Progenitor cell of endocrine pancreas (in vitro differentiated cells): ENCODE measurements at places on chromosomes 5 and 9.

DNA sequence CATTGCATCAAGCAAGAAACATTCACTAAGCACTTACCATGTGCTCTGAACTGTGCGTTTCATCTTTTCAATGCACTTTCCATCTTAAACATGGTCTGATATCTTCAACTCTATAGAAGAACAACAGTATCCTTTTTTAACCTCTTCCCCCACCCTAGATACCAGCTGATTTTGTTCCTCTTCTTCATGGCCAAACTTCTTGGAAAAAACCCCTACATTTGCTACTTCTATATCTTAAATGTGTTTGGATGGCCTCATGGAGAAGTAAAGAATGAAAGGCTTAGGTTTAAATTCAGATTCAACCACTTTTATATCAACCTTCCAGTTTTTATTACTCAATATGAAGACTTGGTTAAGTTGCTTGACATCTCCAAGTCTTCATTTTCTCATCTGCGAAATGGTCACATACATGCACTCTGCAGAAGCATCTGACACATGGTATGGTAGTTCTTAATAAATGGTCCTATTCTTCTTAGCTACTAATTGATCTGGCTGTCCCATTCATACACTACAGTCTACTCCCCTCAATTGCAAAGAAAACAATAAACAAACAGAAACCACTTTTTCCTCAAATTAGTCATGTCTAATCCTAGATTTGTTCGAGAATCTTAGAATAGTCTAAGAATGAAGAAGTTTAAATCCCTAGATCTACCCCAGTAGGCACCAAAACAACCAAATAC is 59.4 kb downstream of the FYB1 start:
- no peak for DNase-seq

DNA sequence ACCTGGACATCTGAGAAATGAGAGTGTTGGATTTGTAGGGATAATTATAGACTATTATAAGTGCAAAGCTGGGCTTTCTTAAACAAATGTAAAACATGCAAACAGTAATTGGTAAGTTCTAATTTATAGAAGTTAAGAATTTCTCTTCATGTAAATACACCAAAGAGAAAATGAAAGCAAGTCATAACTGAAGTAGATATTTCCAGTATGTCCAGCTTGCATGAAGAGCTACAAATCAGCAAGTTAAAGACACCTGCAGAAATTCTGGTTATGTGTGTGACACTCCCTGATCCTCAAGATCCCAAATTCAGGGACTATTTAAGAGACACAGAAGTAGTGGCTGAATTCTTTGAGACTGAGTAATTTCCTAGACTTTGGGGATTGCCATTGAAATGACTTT is 308.9 kb downstream of the TLE4 start:
- DNase-seq, result no peak

DNA sequence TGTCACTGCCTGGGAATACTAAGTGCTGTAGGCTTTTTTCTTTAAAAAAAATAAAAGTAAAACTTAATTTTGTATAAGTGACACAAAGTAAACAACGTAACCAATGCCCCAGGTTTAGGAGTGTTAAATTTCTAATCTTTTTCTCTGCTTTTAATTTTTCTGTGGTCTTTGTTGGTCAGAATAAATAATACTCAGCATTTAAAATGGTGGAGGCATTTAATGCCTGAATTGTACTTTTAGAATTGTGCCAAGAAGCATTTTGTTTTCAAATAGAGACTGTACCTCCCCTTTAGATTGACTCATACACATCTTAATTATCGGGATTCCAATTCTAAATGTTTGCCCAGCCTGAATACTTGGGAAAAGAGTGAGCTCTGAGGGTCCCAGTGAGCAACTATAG is 1.6 kb downstream of the DMXL1 start:
- DNase-seq, result no peak

GRCh38 chr5:108753331-108753730 is 5.6 kb downstream of the FER start:
- DNase-seq, result no peak

DNA sequence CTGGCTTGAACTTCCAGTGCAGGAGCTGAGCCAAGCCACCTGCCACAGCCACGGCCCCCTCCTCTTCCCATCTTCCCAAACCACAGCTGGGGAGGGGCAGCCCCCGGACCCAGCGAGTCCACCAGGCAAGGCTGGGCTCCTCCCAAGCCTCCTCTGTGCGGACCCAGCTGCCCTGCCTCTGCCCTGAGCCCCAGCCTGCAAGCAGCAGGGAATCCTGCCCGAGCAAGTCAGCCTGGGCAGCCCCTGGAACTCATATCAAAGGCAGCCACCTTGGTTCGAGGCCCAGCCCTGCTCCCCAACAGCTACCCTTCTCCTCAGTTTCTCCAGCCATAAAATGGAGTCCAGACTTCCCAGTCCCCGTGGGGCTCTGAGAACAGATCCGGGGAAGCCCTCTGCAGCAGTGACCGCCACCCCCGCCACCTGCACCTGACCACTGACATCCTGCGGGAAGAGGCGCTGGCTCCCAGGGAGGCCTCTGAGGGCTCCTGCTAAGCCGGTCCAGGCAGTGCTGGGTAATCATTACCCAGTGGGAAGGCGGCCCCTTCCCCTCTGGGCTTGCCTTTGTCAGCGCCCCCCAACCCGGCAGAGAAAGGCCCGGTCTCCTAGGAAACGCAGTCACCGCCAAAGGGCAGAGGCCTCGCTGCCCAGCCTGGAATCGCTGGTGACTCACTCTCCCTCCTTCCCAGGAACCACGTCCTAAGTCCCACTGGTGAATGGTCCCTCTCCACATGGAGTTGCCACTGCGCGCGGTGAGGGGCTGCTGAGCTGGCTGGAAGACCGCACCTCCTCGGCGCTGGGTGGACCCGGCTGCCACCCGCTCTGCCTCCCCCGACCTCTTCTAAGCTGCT is 1.5 kb downstream of the VAV2 start:
- DNase-seq, result peak; percentile 92

DNA sequence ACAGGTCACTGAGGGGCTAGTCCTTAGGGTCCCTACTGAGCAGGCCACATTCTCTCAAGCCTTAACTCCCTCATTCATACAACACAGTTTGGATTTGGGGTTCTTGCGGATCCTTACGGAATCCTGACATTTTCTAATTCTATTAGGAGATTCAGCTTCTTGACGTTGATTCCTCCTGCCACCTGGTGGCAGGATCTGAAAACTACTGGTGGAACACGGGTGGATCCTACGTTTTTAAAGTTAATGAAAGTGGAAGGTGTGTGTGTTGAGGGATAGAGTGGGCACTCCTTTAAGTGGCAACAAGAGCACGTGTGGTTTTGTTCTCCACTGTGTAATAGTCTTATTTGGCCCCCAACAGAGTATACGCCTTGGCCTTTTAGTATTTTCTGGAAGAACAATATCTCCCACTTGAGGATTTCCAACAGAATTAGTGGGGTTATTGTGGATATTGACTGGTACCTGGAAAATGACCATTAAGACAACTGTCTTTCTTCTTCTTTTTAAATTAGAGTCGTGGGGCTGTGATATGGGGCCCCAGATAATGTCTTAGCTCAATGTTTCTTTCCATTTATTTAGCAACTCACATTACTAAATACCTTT is 25.2 kb downstream of the SLC28A3 start:
- peak; percentile 33 for DNase-seq

DNA sequence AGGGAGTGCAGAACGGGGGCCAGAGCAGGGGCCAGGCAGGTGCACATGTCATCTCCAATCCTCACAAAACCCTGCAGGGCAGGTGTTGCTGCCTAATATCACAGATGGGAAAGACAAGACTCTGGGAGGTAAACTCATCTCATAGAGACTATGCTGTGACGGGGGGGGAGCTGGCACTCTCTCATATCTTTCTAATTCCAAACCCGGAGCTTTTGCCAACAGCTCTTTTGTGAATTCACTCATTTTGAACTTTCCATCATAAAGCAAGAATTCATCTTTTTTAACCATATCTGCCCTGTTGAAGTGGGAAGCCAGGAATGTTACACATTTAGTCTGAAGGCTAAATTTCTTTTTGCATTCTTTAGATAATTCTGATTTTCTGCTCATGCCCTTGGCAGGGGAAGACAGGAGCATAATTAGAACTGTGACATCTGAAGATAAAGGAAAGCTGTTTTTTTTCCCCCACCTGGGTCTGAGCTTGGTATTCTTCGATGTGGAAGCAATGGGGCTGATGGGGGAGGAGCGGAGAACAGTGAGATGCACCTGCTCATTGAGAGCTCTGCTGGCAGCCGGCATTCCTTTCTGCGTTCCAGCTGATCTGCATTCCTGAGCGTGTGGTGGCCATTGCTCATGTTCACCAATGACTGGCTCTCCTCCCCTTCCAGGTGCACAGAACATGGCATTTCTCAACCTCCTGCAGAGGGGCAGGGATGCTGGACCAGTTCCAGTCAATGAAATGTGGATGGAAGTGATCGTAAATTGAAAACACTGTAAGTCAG is 159.2 kb downstream of the NSG2 start:
- DNase-seq, result peak; percentile 27

DNA sequence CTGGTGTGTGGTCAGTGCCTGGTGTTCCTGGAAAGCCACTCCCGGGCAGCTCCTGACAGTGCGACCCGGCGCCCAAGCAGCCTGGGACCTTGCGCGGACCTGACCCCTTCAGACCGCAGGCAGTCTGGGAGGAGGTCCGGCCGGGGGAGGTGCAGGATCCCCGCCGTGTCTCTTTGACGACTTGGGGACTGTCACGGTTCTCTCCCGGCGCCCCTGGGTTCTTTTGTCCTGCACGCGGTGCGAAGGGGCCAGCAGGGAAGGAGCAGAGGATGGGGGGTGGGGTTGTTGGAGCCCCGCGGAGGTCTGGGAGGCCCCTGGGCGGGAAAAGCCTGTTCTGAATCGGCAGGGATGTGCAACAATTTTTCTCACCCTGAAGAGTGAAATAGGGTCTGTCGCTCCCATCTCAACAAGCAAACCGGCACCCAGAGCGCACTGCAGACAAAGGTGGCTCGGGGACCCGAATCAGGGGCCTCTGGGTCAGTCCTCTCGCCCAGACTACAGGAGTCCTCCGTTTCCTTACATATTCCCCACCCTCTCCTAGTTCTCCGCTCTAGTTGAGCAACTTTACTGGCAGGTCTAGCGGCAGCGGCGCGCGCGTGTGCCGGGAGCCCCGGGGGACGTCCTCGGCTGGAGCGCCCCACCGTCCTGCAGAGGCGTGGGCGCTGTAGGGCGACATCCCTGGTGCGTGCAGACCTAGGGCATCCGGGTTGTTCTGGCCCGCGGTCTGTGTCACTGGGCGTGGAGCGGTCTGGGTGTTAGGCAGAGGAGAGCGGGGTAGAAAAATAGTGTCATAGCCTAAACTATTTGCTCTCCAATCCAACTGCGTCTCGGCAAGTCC is 1.2 kb downstream of the VCAN start:
- peak; percentile 30 for DNase-seq

GRCh38 chr5:39360471-39361111 is 3.7 kb downstream of the C9 start:
- no peak for DNase-seq

DNA sequence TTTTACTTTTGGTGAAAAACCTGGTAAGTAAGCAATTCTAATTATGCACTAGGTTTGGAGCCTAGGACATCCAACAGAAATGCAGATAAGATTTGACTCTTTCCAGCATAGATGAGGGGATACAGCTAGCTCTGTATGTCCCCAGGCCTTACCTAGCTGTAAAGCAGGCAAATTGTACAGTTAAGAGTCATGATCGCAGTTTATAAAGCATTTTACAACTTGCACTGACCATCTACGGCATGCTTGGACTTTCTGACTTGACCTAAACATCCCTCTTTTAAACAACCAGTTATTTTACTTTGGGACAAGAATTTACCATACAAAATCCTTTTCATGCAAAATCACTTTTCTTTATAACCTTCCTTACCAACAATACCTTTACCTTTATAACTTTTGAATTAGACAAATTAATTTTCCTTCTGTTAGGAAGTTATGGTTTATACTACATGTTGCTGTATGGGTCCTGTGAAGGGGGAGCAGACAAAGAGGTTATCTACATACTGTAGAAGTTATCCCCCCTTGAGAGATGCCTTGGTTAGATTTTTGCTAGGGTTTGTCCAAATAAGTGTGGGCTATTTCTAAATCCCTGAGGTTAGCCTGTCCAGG is 36.8 kb downstream of the FGD3 start:
- no peak for DNase-seq

DNA sequence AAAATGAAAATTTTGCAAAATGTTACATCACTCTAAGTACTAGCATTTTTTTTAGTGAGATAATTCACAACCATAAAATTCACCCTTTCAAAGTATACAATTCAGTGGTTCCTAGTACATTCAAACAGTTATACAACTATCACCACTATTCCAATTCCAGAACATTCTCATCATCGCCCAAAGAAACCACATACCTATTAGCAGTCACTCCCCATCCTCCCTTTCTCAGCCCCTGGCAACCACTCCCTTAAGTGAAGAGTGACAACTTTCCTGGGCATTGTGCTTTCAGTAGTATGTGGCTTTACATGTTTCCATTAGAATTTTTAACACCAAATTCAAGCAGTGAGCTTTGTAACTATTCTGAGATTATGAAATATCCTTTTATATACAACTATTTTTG is 81.4 kb downstream of the RASEF start:
- DNase-seq, result no peak

DNA sequence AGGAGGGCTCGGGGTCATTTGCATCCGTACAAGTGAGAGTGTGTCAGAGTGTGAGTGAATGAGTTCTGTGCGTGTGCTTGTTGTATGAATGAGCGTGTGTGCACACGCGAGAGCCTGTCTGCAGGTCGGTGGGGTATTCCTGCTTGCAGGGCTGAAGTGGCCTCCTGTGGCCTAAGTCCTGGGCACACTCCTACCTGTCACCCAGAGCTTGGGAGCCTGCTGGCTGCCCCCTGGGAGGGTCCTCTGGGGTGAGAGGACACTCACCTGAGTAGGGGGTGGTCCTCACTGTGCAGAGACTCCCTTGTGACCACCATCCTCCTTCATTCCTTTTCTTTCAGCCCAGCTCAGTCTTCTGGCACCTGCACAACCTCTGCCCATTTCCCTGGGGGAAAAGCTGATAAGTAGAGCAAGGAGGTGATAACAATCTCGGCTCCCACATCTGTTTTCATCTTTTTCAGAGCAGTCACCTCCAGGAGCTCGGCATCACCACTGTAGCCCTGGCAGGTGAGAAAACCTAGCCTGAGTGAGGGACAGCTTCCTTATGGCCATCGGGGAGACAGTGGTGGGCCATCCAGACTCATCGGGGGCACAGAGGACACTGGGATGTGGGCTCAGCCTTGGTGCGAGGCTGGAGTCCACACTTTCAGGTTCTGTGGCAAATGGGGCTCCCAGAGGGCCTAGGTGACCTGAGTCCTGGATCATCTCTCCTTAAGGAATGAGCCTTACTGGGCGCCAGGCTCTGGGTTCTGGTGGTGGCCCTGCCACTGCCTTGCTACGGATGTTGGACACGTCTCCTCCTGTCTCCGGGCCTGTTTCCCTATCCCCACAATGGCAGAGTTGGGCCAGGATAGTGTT is 38.7 kb upstream of the SYNPO start:
- no peak for DNase-seq

- no peak for DNase-seq
Measured at GRCh38 chr5:96176022-96176421, 214.4 kb upstream of the ELL2 start.
